Fibroblast of the conjunctiva (primary cell): ENCODE measurements at places on chromosomes 5 and 9.

DNA sequence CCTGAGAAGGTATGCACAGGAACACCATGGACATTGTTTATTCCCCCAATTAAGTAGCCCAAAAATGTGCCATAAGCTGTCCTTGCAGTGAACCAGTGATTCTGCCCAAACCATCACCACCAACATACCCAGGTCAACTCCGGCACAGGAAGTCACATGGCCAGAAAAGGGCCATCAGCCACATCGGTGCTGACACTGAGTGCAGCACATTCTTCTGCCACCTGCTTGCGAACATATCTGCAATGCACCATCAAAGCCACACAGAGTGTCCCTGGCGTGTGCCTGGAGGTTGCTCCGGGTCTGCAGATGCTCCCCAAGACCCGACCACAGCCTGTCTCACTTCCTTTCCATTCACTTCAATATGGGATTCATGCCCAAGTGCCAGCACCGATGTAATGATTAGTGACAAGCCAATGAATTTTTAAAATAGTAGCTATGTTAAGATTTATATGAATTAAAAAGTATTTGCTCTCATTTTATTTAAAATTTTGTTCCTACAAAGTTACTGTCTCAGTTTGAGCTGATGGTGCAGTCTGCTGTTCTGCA lies 37.6 kb downstream of the SYK start:
- DNase-seq, result no peak

DNA sequence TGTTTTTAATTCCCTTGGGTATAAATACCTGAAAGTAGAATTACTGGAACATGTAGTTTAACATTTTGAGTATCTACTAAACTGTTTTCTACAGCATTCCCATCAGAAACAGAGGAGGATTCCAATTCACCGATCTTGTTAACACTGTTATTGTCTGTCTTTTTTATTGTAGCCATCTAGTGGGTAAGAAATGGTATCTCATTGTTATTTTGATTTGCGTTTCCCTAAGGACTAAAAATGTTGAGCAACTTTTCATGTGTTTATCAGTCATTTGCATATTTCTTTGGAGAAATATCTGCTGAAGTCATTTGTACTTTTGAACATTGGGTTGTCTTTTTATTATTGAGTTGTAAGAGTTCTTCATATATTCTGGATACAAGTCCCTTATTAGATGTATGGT lies 135.2 kb upstream of the NFIL3 start:
- DNase-seq, result no peak

DNA sequence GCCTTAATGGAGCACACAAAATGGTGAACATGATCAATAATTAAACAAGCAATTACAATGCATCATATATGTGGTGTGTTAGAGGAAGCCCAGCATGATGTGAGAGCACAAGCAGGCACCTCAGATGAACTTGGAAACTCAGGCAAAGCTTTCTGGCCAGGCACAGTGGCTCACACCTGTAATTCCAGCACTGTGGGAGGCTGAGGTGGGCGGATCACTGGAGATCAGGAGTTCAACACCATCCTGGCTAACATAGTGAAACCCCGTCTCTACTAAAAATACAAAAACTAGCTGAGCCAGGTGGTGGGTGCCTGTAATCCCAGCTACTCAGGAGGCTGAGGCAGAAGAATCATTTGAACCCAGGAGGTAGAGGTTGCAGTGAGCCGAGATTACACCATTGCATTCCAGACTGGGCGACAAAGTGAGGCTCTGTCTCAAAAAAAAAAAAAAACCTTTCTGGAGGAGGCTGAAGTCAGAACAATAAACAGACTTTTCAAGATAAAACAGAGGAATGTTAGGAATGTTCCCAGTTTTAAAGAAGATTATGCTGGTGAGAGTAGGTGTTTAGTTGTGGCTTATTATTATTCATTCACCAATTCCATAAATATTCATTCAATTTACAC lies 159.4 kb downstream of the CEMIP2 start:
- DNase-seq, result no peak

- DNase-seq, result no peak
Measured at GRCh38 chr5:146327257-146327870, 11.3 kb upstream of the POU4F3 start.
